ENCODE measurements at places on chromosomes 5 and 9.

GRCh38 chr5:146001544-146002190, 65.3 kb downstream of the SH3RF2 start:
- no peak for DNase-seq

DNA sequence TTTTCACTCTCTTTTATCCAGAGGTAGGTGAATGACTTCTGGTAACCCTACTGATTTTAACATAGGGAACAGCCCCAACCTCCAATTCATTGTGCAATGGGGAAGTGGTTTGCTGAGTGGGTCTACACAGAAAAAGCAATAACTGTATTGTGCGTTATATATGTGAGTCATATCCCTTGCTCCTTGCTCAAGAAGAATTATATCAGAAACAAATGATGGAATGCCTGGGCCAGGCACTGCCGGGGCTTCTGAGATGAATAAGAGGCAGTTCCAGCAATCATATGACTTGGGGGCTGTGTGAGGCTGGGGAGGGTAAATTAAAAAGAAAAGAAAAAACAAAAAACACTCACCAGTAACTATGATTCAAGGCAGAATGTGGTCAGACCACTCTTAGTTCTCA, 79.2 kb upstream of the ABCA1 start:
- DNase-seq = peak; percentile 12

- no peak for DNase-seq
Measured at GRCh38 chr9:117034866-117035265, 347.8 kb downstream of the TRIM32 start.

DNA sequence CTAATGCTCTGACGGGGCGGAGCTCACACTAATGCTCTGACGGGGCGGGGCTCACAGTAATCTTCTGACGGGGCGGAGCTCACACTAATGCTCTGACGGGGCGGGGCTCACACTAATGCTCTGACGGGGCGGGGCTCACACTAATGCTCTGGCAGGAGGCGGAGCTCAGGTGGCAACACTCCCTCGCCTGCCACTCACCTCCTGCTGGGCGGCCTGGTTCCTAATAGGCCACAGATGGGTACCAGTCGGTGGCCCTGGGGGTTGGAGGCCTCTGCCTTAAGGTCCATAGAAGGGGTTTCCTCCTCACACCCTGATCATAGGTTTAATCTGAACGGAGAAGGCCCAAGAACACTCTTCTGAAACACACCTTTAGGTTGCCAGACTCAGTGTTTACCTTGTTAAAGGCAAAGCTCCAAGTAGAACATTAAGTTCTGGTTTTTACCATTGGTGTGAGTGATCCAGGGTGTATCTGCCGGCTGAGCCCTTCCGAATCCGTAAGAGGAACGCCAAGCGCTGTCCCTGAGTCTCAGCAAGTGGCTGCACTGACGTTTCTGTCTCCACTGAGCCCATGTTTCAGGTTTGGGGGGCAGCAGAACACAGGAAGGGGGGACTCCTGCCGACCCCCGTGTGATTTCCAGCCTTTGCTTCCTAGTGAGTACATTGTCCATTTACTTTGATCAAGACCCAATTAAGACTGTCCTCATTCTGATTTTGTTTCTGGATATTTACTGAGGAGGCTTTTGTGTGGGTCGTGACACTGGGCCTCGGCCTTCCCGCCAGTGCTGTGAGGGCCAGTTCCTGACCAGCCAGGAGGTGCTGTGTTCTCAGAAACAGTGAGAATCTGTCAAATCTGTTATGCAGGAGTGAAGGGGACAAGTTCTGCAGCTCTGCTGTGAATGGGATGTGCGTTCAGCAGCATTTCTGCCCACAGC, 24.6 kb upstream of the LRRC14B start:
- DNase-seq = no peak

DNA sequence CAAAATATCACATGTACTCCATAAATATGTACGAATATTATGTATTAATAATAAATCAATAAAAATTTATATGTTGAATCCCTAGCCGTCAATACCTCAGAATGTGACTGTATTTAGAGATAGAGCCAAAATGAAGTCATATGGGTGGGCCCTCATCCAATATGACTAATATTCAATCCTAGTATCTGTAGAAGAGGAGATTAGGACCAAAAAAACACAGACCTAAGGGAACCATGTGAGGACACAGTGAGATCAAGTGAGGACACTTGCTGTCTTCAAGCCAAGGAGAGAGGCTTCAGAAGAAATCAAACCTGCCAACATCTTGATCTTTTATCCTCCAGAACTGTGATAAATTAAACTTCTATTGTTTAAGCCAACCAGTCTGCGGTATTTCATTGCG, 3.7 kb upstream of the AMACR start:
- DNase-seq = no peak

DNA sequence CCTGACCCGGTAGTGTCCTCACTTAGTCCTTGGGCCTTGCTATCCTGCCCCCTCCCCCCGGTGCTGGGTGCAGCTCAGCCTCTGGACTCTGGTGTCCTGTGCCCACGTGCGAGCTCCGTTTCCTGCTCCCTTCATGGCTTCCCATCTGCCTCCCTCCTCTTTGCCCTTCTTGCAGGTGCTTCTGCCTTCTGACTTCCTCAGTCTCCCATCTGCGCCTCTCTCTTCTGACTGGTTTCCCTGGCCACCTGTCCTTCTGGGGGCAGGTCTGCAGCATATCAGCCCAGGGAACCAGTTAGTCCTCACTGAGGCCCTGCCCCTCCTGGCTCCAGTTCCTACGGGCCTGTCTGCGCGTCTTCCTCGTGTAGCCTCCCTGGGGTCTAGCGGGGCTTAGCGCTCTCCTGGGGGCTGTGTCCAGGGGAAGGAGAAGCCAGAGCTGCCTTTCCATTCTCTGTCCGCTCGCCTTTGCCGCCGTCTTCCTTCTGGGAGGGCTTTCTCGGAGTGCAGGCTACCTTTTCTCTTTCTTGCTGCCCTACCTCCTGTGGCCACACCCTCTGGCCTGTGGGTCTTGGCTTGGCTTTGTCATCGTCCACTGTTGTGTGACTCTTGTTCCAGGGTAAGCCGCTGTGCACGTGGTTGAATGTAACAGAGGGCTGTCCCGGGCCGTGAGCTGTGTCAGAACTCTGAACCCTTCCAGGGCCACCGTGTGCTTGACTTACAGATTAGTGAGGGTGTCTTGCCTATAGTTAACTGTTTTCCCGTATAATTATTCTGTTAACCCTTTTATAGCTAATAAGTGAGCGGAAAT, 51.8 kb downstream of the EHMT1 start:
- DNase-seq = no peak

DNA sequence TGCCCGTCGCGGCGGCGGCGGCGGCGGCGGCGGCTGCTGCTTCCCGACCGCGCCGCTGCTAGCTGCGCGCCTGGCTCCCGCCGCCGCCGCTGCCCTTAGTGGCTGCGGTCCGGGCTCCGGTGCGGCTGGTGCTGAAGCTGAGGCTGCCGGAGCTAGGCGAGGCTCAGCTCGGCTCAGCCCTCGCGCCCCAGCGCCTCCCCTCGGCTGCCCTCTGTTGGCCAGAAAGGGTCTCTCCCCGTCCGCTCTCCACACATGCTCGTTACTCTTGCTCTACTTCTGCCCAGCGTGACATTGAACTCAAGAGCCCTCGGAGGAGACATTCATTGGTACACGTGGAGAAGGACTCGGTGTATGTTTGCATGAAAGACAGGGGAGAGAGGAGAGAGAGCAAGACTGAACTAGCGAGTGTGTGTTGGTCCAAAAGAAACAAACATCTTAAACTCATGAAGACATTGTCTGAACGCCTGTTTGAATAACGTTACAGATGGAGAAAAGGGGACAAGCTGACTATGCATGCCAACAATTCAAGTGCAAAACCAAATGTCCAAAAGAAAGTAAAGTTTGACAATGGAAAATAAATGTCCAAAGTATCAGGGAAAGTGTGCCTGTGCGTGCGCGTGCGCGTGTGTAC, at the start of gene HCN1:
HCN1 (minus strand) TSS at position 175 of the 631 bp plus-strand sequence.
- DNase-seq = no peak

GRCh38 chr9:78248635-78249034, 12.8 kb downstream of the CEP78 start:
- DNase-seq = no peak

- DNase-seq = no peak
Measured at GRCh38 chr9:133958756-133959155, 33.4 kb downstream of the VAV2 start.

DNA sequence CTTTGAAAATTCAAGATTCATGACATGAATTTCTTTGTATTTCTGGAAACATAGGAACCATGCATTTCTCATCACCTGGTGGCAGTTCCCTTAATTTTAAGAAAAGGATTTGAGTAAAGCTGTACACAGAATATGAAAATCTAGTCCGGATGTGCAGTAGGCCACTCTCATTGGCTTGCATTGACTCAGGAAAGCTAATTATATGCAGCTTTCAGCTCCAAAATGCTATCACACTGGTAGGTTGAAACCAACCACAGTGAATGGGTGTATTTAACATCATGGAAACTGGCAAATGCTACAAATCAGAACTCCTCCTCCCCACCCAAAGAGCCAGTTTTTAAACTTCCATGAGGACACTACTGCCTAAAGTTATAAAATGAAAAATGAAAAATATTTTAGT, 161.6 kb upstream of the FBXL17 start:
- no peak for DNase-seq

DNA sequence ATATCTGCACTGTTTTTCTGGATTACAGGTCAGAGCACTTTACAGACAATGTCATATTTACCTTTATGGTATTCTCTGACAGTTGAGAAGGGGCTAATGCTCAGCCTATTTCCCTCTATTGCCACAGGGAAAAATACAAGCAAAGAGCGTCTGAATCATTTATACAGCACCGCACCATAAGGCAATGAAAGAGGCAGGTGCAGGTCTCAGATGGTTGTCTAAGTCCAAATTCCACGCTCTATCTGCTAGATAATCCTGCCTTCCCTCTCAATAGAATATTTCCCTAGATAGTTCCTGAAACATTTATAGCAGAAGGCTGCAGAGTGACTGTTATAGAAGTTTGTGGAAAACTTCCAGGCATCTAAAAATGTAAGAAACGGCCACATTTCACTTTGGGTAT, 446.1 kb upstream of the CDH6 start:
- no peak for DNase-seq

DNA sequence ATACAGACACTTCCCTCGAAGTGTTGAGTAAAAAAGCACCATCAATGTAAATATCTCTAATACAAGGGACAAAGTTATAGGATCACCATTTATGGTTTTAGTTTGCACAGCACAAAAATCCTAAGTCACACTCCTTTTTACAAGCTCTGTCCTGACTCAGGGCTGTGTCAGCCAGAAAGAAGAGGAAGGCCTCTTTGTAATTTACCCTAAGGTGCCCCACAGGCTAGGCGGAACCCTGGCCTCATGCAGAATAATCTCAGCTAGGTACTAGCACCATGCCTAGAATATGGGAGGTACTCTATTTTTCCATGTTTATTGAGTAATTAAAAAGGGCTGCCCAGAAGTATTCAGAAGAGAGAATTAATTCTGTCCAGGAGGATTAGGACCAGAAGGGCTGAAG, 36.9 kb downstream of the HAVCR1 start:
- DNase-seq = no peak

DNA sequence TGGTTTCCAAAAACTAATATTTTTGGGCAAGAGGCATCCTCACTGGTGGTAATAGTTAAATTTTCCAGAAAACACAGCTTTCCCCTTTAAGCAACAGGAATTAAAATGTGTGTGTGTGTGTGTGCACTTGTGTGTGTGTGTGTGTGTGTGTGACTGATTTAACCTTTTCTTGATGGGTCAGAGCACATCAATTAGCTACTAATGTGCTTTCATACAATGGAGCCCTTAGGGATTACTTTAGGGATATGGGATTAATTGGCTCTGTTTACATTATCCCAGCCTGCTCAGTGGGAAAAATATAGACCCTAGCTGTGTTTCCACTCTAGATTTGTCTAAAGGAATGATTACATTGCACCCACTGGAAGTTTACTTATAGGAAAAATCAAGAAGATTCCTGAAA, 6.5 kb downstream of the PLCXD3 start:
- DNase-seq = no peak

- no peak for DNase-seq
Measured at GRCh38 chr9:107409581-107410389, 79.8 kb downstream of the KLF4 start.

GRCh38 chr9:131546336-131547084, 1.2 kb downstream of the PRRT1B start:
- DNase-seq = no peak

DNA sequence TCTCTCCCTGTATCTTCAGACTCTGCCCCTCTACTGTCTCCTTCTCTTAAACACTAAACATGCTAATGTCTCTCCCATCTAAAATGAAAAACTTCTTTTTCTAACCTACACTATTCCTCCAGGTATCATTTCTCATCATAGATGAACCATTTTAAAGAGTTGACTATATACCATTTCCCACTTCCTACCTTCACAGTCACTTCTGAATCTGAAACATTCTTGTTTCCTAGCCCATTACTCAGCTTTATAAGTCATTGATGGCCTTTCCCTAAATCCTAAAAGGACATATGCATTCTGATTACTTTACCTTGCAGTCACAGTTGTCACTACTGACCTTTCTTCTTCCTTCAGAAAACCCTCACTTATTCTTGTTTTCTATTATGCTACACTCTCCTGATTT, 118.2 kb downstream of the SSBP2 start:
- no peak for DNase-seq

DNA sequence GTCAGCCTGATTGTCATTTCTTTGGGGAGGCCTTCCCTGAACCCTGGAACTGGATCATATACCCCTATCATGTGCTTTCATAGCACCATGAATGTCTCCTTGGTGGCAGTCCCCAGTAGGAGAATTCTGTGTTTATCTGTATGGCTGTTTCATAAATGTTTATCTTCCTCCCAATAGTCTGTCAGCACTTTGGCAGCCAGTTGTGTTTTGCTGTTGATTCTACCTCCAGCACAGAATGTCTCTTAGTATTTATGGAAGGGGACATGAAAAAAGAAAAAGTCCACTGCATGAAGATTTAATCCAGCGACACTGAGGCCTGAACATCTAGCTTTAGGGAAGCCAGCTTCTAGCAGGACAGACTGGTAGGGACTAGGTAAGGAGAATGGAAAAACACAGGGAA, 38.3 kb downstream of the GHR start:
- DNase-seq = no peak

Data from CD4-positive, alpha-beta T cell treated with Interleukin-21 for 1 hour (primary cell).